ENCODE measurements at places on chromosomes 5 and 9.

DNA sequence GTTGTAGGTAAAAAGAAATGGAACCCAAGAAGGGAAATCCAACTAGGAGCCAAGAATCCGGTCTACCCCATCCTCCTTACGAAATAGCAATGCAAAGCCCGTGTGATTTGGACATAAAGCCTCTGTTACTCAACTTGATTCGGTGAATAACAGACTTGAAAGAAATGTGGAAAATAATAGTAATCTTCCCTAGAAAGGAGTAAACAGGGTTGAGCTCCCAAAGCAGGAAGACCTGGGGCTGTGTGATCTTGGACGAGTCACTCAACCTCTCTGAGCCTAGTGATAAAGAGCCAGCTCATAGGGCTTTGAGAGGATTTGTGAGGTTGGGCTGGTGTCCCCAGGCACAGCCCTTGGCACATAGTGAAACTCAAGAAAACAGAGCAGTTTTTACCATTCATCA is 42.7 kb upstream of the IL17B start:
- H3K4me1 ChIP-seq: peaks cover 95% of the 10 kb centered on the region
- DNase-seq: no peak
- peak overlapping the region; percentile 67 for H3K4me3 ChIP-seq
- no peaks in the 10 kb centered on the region for H3K36me3 ChIP-seq
- peak overlapping the region; percentile 99 for H3K27ac ChIP-seq
- no peaks in the 10 kb centered on the region for H3K27me3 ChIP-seq

DNA sequence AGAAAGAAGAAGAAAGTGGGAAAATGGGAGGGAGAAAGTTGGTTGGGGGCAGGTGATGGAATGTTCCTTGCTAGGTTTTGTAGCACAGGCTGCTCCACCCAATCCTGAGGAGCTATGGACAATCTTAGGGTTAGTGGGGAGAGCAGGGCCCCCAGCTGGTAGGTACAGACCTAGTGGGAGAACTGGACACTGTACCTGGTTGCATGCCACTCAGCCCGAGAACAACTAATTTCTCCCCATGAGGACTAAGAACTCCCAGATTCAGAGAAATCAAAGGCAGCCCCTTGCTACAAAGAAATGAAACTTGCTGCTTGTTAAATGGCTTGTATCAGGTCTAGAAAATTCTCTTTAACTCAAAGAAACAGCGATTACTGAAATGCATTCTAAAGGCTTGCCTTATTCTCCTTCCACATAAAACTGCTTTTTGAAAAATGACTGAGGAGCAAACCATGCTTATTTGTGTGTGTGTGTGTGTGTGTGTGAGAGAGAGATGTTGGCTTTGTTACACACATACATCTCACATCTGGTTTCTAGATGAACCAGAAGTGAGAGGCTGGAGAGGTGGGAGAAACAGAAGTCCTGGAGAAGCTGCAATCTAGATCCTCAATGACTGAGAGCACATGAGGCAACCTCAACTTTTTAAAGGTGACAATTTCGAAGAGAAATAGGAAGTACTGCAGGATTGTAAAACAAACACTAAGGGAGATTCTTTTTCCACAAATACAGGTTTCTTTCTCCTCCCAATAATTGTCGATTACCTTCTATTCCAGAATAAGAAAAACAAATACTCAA is 28.9 kb downstream of the FYB1 start:
- DNase-seq: no peak
- H3K27me3 ChIP-seq: no peaks in the 10 kb centered on the region
- no peak overlapping the region for H3K27ac ChIP-seq
- H3K36me3 ChIP-seq: no peaks in the 10 kb centered on the region
- no peak overlapping the region for H3K4me3 ChIP-seq
- H3K4me1 ChIP-seq: peaks cover 10% of the 10 kb centered on the region

DNA sequence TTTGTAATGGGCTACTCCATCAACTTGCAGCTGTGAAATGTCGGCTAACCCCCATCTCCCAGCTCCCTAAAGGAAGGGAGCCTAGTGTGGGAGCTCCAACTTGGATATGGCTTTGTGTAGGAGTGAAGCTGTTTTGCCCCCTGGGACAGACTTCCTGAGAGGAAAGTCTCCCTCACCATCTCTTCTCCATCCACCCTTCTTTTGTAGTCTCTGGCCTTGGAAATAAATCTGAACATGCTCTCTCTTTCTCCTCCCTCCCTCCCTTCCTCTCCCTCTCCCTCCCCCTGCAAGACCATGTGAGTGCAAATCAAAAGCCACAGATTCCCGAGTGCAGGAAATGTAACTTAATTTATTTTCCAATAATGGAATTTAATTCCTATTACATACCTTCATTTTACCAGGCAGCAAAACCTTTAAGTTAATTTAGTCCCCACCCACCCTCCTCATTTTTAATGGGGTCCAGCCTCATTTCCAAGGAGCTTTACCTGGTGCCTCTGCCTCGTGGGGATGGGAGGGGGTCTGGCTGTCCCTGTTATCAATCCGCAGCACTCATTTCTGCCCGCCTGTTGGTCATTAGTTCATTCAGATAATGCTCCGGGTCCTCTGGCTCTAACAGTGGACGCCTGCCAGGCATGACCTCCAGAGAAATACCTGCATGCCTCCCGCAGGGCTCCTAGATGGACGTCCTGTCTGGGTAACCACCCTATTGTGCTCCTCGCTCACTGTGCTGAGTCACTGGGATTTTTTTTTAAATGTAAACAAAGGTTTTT is 122.9 kb upstream of the TAF11L2 start:
- no peak overlapping the region for H3K4me3 ChIP-seq
- H3K27me3 ChIP-seq: peaks cover 5% of the 10 kb centered on the region
- no peaks in the 10 kb centered on the region for H3K36me3 ChIP-seq
- DNase-seq: no peak

- H3K4me1 ChIP-seq: peaks cover 22% of the 10 kb centered on the region
- no peak for DNase-seq
- H3K36me3 ChIP-seq: no peaks in the 10 kb centered on the region
- no peak overlapping the region for H3K27ac ChIP-seq
- no peaks in the 10 kb centered on the region for H3K27me3 ChIP-seq
Observed at GRCh38 chr9:7146582-7146981, 388.8 kb downstream of the KDM4C start.

DNA sequence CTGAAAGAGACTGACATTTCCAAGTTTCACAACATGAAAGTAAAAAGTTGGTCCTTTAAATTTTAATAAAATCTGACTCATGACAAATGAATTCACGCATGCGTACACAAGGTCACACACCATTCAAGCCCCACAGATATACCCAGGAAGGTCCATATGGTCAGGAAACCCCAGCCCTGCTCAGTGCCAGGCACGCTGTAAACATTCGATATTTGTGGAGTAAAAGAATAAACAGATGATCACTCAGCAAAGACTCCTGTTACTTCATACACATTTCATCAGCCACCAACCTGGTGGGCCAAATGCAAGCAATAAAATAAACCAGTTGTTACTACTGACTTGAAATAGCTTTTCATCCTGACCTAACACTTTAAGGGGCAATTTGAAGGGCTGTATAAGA is 158.0 kb upstream of the RETREG1 start:
- peaks cover 14% of the 10 kb centered on the region for H3K4me1 ChIP-seq
- H3K27me3 ChIP-seq: peaks cover 6% of the 10 kb centered on the region
- no peak for DNase-seq
- peak overlapping the region; percentile 81 for H3K27ac ChIP-seq
- peaks cover 59% of the 10 kb centered on the region for H3K36me3 ChIP-seq

DNA sequence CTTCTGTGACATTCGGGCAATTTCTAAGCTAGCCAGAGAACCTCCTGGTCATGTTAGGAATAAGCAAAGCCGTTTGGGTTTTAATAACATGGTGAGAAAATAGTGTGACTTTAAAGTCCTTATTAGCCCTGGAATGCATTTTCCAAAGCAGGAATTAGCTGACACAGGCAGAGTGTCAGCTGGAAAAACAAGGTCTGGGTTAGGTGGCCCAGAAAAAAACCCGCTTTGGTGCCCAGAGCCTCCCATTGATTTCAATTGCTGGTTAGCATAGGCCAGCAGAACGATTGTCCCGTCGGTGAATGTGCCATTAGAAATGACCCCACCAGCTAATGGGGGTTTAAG is 62.1 kb upstream of the CPEB4 start:
- no peak for DNase-seq
- H3K27me3 ChIP-seq: peaks cover 7% of the 10 kb centered on the region
- H3K4me3 ChIP-seq: no peak overlapping the region

DNA sequence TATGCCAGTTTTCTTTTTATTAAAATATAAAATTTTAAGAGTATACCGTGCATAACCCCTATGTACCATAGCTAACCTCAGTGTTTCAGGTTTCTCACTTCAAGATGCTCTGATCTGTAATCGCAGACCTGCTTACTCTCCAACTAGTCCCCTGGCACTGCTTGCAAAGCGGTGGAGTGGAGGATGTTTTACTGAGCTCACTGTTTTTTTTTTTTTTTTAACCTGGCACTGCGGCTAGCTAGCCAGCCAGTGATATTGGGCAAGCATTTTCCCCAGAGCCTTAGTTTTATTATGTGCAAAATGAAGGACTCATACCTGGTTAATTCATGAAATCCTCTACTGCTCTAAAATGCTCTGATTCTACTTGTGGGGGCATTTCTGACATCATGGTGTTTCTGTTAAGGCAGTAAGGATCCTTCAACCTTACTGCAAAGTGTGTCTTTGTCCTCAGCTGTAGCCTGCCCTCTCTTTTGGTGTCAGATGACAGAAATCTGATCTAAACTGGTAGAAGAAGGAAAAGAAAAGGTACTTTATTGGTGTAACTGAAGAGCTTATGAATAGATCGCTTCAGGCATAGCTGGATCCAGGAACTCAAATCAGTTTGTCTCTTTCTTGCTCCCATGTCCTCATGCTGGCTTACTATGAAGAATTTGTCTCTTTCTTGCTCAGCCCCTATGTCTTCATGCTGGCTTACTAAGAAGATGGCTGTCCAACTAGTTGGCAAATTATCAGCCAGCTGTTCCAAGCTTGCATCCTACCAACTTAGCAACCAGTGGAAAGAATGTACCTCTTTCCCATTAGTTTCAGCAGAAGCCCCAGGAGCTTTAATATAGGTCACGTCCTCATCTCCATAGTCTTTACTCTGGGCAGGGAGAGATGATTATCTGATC is 59.8 kb downstream of the DOCK2 start:
- DNase-seq: no peak
- peaks cover 28% of the 10 kb centered on the region for H3K27me3 ChIP-seq
- no peaks in the 10 kb centered on the region for H3K36me3 ChIP-seq
- no peak overlapping the region for H3K4me3 ChIP-seq
- H3K4me1 ChIP-seq: peaks cover 18% of the 10 kb centered on the region
- no peak overlapping the region for H3K27ac ChIP-seq

GRCh38 chr9:109986521-109986991 is 206.6 kb downstream of the PALM2AKAP2 start:
- no peak overlapping the region for H3K4me3 ChIP-seq
- no peaks in the 10 kb centered on the region for H3K4me1 ChIP-seq
- no peak overlapping the region for H3K27ac ChIP-seq
- no peak for DNase-seq
- peaks cover 53% of the 10 kb centered on the region for H3K36me3 ChIP-seq

DNA sequence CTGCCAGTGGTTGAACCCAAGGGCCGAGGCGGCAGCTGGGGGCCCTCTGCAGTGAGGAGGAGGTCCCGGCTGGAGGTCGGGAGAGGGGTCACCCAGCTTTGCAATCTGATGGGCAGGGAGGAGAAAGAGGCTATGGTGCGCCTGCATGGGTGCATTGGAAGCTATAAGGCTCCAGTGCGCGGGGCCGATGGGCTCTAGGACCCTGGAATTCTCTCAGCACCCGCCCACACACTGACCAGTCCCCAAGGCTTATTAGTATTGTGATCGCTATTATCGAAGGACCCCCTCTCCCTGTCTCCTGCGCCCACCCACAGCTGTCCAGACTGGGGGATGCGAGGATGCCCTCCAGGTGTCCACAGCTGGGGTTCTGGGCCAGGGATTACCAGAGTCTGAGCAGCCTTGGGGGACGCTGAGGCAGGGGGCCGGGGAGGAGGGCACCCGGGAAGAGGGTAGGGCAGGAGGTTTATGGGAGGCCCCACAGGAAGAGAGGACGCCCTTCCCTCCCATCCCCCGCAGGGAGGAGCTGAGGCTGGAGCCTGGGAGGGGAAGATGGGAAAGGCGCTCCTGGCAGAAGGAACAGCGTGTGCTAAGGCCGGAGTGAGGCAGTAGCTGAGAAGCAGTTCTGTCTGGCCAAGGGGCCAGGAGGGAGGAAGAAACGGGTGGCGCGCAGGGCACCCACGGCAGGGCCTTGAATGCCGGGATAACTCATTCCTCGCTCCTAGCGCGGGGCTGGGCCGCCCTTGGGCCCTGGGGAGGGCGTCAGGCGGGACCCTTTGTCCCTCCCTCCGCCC is 24.2 kb downstream of the C9orf50 start:
- peak overlapping the region; percentile 81 for H3K4me3 ChIP-seq
- peaks cover 77% of the 10 kb centered on the region for H3K4me1 ChIP-seq
- H3K36me3 ChIP-seq: no peaks in the 10 kb centered on the region
- peak; percentile 73 for DNase-seq
- peak overlapping the region; percentile 59 for H3K27ac ChIP-seq

GRCh38 chr5:65742565-65743231 is 20.7 kb downstream of the NLN start:
- H3K4me3 ChIP-seq: no peak overlapping the region
- DNase-seq: no peak
- H3K36me3 ChIP-seq: peaks cover 39% of the 10 kb centered on the region
- no peaks in the 10 kb centered on the region for H3K27me3 ChIP-seq

- no peak overlapping the region for H3K27ac ChIP-seq
- peaks cover 12% of the 10 kb centered on the region for H3K36me3 ChIP-seq
- no peak for DNase-seq
Observed at GRCh38 chr5:16864631-16865131, 71.4 kb downstream of the MYO10 start.

DNA sequence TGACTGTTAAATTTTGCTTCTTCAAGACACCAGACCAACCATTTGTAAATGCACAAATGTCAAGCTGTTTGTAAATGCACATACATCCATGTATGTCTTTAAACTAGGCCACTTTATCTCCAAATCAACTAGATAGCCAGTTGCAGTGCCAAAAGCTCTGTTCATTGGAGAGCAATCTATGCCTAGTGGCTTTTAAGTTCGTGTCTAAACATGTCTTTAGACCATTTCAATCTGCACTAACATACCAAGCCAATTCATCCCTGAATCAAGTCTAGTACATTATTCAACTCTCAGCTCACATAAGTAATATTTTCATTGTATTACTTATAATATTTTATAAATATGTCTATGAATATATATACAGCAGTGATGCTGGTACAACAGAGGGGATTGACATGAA is 985.9 kb downstream of the CDH18 start:
- H3K36me3 ChIP-seq: no peaks in the 10 kb centered on the region
- no peak for DNase-seq
- no peak overlapping the region for H3K4me3 ChIP-seq
- no peak overlapping the region for H3K27ac ChIP-seq
- no peaks in the 10 kb centered on the region for H3K27me3 ChIP-seq

DNA sequence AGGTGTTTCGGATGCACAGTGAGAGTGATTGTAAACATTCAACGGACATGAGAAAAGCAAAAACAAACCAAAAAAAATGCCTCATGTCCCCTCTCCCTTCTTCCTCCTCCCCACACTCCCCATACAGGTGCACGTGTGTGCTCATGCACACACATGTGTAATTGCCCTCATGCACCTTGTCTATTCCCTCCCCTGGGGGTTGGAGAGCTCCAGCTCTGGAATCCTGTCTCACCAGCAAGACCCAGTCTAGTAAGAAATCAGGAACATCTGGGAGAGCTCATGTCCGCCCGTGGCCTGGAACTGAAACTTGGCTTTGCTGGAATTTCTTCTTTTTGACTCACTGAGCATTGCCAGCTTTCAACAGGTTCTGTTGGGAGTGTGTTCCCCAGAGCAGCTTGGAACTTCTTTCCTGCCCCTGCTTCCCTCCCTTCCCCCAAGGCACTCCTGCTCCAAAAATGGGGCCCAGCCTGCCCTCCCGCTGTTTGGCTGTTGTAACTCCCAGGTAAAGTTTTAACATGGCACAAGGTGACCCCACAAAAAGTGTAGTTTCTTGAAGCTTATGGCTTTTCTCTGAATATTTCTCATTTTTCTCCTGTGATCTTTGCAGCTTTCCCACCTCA is 190.1 kb downstream of the NR3C1 start:
- H3K27ac ChIP-seq: peak overlapping the region; percentile 50
- H3K4me1 ChIP-seq: peaks cover 80% of the 10 kb centered on the region

Measured in nephron progenitor cell (in vitro differentiated cells).